ENCODE measurements at places on chromosomes 1 and 21.

GRCh38 chr1:6512245-6512907 is 20.9 kb upstream of the PLEKHG5 start:
- DNase-seq: no peak

DNA sequence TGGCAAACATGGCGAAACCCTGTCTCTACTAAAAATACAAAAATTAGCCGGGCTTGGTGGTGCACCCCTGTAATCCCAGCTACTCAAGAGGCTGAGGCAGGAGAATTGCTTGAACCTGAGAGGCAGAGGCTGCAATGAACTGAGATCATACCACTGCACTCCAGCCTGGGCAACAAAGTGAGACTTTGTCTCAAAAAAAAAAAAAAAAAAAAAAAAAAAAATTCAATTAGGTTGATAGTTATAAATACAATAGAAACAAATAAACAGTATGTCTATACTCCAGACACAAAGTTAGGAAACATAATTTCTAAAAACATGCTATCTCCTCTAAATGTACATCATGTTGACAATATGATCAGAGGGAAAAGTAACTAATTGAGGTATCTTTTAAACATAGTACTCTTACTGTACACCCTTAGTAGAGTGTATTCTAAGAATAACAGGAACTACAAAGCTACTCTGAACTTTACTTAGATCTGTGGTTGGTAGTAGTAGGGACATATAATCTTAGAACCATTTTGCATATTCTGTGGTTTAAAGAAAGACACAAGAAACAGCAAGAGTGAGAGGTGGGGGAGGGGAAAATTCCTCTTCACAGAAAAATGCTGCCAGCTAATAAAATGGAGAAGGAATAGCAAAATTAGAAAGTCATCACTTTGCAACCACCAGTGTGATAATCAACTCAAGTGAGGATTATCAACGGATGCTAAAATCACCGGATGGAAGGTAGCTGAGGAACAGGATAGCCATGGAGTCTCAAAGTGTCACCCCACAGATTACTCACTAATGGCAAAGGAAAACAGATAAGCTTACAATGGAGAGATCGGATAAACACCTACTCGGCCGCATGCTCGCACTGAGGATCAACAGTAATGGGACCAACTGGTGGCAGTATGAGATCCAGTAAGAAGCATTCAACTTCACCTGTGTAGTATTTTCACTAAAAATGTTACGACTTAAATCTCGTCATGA is 35.0 kb downstream of the MTOR start:
- DNase-seq: no peak

GRCh38 chr1:26831546-26832248 is 5.2 kb downstream of the ZDHHC18 start:
- no peak for DNase-seq

- no peak for DNase-seq
These were observed 82.2 kb upstream of the ABCD3 start for GRCh38 chr1:94335950-94336349.

DNA sequence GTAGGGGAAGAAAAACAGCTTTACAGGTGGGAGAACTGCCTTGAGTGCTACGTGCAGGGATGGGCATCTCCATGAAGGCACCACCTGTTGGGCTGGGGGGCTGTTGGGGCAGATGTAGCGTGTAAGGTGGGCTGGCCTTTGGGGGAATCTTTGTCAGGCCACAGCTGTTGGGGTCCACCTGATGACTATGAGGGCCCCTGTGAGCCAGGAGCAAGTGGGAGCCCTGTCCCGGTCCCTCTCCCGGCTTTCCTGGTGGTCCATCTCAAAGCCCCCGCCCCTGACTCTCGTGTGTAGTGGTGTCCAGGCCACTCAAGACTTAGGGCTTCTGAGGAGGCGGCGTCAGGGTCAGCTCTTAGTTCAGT is 13.5 kb downstream of the SLC37A1 start:
- no peak for DNase-seq

DNA sequence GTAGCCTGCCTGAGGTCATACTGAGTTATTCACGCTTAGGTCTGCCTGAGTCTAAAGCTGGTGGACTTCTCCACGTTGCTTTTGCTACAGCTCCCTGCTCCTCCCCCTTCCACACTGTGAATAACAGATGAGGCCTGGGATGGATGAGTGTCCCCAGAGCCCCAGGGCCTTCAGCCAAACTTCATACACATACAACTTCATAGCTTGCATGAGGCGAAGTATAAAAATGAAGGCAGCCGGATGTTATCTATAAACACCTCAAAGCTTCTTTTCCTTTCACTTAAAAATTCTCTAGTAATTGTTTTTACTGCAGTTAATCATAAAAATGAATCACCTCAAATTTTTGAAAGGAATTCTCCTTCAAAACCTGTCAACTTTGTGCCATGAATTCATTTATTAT is 70.2 kb downstream of the DAB1 start:
- DNase-seq: no peak
